Dermis blood vessel endothelial cell (primary cell): ENCODE measurements at places on chromosomes 7 and 10.
A peak's percentile ranks its signal among the peaks of the same experiment; 100 is the strongest.

GRCh38 chr7:1669954-1670893 is at the start of gene ELFN1:
ELFN1 (plus strand) TSS chr7:1670277; CDS start chr7:1744597, 74,320 bp downstream.
- DNase-seq, result no peak

- DNase-seq, result no peak
These were observed 615.1 kb downstream of the ZWINT start for GRCh38 chr10:55746002-55746401.

DNA sequence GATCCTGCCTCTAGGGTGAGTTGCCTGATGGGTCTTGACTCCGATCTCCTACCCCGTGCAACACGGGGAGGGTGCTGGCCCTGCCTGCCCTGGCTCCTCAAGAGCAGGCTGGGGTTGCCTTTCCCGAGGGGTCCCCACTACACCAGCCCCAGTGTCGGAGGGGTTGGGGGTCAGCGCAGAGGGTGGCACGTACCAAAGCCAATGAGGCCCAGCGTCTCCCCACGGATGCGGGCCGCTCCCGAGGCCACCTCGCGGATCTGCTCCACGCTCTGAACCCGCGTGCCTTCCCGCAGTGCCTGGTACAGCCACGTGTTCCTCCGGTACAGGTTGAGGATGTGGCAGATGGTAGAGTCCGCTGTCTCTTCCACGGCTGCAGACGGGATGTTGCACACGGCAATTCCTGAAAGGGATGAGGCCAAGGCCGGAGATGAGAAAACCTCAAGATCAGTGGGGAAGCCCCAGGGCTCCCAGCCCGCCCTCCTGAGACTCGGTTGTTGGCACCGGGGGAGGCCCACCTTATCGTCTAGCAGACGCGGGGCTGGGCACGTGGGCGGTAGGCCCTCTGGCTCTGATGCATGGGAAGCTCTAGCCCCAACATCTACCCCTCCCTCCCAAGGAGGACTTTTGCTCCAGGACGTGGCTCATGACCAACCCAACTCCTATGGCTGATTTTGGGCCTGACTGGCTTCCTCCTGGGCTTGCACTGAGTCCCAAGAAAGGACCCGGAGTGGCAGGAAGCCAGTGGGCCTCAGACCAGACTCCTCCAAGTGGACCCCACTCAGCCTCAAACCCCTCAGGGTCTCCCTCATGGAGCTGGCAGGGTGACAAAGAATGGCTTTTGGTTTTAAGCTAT is 56.1 kb downstream of the ZRANB1 start:
- DNase-seq, result no peak

- no peak for DNase-seq
These were observed 369.4 kb upstream of the BMPER start for GRCh38 chr7:33535989-33536388.

GRCh38 chr10:98457721-98458120 is 11.0 kb upstream of the HPS1 start:
- no peak for DNase-seq

DNA sequence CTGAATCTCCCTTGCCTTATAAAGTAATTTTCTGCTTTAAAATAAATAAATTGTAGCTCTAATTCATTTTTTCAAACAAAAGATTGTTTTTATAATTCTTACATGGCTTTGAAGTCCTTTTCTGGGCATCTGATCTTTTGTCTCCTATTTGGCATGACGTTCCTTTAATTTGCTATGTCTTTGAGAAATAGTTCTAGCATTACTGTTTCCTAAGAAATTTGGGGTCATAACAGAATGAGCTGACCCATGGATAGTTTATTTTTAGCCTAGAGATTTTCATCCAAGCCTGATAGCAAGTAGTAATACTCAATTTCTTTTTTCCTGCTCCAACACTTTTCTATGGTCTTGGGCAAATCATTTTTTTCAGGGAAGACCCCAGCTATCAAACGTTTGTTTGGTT is 31.4 kb downstream of the CCDC71L start:
- peak; percentile 25 for DNase-seq

- DNase-seq, result peak; percentile 72
These were observed 39.9 kb downstream of the RBM17 start for GRCh38 chr10:6128591-6129251.

DNA sequence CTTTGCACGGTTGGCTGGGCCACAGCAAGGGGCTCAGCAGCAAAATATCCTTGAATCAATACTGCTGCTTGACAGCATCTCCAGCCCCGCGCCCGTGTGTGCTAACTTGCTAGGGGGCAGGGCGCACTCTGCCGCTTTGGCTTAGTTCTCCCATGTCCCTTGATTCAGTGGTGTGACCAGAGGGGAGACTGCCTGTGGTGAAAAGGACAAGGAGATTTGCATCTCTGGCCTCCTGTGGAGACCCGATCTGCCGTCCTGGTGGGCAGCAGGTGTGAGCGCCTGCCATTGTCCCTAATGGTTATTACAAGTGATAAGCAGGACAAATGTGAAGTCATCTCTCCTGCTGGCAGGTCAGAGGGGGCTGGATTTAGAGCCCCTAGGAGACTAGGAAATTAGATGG is 500.2 kb upstream of the GALNT17 start:
- DNase-seq, result no peak

DNA sequence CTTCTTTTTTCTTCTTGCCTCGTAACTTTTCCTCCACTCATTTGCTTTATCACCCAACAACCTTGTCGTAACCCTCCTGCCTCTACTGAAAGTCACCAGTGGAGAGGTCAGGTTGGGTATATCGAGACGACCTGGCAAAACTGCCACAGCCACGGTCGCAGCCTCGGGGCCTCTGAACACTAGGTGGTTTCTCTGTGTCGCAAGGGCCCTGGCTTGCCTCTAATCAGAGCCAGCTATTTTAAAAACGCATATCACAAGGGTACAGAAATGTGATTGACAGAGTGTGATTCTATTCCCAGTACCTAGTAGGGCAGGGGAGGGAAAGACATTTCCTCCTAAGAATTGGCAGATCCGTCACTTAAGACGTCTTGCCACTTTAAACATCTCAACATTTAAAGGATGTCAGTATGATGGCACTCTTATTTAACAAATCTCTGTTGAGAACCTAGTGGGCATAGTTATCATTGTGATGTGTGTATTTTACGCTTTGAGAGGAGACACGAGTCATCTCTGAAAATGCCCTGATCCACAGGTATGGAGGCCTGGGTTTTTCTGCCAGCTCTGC is 197.5 kb downstream of the ARHGAP21 start:
- no peak for DNase-seq

GRCh38 chr7:90173127-90173844 is 19.0 kb downstream of the STEAP1 start:
- DNase-seq, result no peak

DNA sequence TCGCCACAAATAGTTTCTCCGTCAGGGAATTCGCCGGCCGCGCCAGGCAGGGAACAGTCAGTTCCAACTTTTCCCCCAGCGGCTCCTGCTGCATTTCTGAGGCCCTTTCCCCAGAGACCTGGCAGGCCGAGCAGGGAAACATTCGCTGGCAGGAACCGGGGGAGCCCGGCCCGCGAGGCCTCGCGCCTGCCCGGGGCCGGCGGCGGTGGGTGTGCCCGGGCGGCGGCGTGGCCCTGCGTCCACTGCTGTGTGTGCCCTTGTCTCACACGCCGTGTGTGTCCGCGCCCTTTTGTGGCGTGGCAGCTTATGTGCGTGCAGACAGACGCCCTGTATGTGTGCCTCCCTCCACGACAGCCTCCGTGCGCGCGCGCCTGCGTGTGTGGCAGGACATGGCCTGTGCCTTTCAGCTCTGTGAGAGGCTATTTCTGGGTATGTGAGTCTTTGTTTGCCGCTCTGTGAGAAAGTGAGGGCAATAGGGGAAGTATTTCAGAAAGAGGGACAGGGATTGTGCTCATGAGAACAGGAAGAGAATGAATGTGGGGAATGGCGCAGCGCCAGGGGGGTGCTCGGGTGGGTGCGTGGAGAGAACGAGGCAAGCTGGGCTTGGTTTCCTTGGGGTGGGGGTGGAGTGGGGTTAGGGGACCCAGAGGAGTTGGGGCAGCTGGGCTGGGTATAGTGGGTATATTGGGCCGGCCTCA is 689 bp upstream of the SMARCD3 start:
- DNase-seq, result peak; percentile 56

GRCh38 chr7:78296046-78296597 is 497.5 kb downstream of the PHTF2 start:
- DNase-seq, result no peak

DNA sequence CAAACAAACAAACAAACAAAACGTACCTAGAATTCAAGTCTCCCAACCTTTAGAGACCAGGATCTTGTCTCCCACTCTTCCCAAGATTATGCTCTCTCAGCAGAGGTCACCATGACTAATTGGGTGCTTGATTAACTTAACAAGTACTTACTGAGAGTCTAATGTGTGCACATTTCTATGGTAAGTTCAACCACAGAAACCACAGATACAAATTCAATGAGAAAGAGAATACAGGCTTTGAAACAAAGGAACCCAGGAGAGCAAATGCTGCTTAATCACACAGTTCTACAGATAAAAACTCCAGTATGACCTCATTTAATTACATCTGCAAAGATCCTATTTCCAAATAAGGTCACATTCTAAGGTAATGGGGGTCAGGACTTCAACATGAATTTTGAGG is 142.8 kb downstream of the DNAJC1 start:
- no peak for DNase-seq

DNA sequence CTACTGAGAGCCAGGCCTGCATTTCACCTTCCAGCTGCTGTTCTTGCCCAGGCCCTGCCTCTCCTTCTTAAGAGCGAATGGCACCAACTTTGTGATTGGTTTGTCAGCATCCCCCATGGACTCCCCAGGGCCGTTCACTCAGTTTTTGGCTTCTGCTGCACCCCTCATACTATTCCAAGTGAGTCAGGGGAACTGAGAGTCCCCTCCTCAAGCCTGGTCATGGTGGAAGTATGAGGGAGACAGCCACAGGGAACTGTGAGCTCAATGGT is 62.4 kb upstream of the ANTXRL start:
- DNase-seq, result no peak

DNA sequence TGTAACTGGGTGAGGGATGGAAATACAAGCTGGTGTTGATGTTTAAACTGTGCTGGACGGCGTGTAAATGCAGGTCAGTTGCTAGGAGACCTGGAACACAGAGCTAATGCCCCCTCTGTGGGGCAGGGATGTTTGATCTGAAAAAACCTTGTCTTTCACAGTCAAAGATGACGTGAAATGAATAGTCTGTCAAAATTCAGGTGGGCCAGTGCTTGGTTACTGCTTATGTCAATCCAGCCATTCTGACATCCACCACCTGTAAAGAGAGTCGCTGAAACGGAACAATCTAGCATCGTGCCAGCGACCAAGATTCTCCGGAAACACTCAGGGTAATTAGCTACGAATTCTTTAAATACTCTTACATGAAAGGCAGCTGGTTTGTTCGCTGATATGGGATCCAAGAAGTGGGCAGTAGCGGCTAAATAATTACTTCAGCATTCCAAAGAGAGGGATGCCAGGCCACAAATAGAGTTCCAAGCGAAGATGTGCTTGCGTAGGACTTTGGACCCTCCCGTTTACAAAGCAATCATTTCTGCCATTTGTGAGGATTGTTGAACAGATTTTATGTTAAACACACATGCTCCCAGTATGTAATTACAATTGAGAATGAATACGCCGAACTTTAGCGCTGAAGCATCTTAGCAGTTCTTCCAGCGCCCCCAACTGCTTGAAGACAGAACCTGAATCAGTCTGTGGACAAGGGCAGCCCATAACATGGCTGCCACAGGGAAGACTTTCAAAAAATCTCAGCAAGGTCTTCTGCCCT is 7.3 kb upstream of the ASB4 start:
- peak; percentile 42 for DNase-seq

DNA sequence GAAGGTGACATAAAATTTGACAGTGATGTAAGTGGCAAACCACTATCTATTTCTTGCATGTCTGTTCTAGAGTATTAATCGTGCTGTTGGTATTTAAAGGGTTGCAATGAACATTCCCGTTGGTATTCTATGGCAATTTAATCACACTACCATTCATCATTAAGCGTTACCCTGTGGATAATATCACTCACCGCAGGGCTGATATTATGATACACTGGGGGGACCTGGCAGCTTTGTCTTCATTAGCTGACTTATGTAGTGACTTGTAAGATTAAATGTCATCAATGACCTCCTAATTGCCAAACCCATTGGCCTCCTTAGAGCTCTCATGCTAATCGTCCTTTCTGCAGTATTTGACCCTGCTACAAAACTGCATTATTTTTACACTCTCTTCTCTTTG is 624.5 kb upstream of the VSTM2A start:
- no peak for DNase-seq

- DNase-seq, result no peak
These were observed 69.9 kb upstream of the LRRC4 start for GRCh38 chr7:128100949-128101713.

- no peak for DNase-seq
These were observed 103.9 kb downstream of the AASS start for GRCh38 chr7:122040147-122040546.

DNA sequence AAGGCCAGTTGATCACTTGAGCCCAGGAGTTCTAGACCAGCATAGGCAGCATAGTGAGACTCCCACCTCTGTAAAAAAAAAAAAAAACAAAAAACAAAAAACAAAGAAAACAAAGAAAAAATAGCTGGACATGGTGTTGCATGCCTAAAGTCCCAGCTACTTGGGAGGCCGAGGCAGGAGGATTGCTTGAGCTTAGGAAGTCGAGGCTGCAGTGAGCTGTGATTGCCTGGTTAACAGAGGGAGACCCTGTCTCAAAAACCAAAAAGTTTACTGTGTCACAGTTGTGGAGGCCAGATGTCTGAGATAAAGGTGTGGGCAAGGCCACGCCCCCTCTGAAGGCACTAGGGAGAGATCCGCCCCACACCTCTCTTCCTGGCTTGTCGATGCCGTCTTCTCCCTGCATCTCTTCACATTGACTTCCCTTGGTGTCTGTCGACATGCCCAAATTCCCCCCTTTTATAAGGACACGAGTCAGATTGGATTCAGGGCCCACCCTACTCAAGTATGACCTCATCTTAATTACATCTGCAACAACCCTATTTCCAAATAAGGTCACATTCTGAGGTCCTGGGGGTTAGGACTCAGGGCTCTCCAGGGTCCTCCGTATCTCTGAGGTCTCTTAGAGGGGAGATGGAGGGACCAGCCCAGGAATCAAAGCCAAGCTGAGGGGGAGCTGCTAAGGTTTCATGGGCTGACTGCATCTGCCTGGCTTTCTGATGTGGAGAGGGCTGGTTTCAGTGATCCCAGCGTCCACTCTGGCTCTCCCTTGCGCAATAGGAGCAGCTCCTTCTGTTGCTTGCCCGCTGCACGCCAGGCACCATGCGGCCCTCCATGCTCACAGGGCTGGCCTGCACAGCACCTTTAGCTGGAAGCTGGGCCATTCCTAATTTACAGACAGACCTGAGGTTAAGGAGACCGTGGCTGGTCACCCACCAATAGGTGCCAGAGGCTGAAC is 23.1 kb downstream of the AGAP3 start:
- no peak for DNase-seq

GRCh38 chr7:117810642-117811512 is 62.4 kb downstream of the CTTNBP2 start:
- no peak for DNase-seq

GRCh38 chr7:150835019-150835418 is 17.3 kb upstream of the AOC1 start:
- no peak for DNase-seq

DNA sequence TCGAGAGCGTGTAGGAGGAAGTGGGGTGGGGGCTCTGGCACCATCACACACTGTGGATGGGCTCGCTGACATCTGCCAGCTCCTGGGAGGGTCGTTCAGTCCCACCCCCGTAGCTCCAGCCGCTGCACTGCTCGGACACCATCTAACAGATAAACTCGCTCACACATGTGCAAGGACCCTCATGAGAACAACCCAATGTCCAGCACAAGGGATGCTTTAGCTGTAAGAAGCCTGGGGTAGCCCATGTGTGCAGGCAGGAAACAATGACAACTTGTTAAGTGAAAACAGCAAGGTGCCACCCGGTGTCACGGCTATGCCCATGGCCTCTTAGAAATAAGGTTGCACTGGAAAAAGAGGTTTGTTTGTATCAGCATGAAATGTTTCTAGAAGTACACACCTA is 14.1 kb downstream of the OGDHL start:
- no peak for DNase-seq

GRCh38 chr10:104515678-104516199 is 125.4 kb upstream of the SORCS3 start:
- DNase-seq, result no peak
